ENCODE measurements at places on chromosomes 2 and 18.

- no peak for DNase-seq
Observed at GRCh38 chr2:128269063-128269989, 49.3 kb downstream of the HS6ST1 start.

GRCh38 chr18:2970772-2971659 is 41.9 kb downstream of the LPIN2 start:
- DNase-seq: peak; percentile 48

DNA sequence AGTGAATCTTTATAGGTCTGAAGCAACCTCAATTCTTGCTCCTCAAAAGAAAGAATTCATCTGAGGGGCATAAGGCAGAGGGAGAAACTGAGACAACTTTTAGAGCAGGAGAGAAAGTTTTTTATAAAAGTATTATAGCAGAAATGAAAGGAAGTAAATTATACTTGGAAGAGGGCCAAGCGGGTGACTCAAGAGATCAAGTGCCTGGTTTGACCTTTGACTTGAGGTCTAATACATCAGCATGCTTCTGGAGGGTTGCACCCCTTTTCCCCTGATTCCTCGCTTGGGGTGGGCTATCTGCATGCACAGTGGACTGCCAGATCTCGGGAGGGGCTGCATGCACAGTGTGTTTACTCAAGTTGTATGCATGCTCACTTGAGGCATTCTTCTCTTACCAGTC is 268.5 kb upstream of the LRATD1 start:
- DNase-seq: no peak

DNA sequence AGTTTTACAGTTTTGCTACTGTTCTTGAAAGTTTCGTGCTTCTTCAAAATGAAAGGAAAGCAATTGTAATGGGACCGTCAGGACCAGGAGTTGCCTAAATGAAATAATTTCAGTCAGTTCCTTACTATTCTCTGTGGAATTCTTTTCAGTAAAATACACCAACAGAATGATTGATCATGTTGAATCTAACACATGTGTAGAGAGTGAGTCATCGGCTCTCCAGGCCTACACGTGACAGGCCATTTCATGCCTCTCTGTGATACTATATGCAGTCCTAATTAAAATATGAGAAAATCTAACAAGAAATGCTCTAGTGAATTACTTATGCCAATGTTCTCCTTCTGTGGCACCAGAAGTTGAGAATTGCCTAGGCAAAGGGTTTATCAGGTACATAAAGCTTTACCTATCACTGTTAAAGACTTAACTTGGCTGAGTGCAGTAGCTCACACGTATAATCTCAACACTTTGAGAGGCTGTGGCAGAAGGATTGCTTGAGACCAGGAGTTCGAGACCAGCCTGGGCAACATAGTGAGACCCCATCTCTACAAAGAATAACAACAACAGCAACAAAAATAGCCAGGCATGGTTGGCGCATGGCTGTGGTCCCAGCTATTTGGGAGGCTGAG is 199.4 kb downstream of the LRRTM1 start:
- DNase-seq: no peak

GRCh38 chr2:145058457-145058856 is 538.5 kb upstream of the ZEB2 start:
- no peak for DNase-seq

- DNase-seq: peak; percentile 53
Observed at GRCh38 chr18:68735483-68736343, 20.8 kb upstream of the TMX3 start.

DNA sequence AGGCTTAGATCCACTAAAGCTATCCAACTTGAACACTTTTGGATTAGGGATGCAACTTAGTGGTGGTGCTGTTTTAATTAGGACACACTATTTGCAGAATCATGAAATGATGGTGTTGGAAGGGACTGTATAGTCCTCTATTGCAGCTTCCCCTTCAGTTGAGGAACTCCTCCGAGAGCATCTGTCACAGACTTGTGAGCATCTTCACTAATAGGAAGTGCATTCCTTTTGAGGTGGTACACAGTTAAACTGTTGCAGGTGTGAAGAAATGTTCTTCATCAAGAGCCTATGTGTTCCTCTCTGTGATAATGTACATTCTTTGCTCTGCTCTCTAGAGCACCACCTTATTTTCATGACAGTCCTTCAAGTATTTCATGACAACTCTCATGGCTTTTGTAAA is 197.4 kb downstream of the CAMKMT start:
- DNase-seq: no peak

GRCh38 chr2:226647621-226648518 is 151.8 kb downstream of the IRS1 start:
- peak; percentile 75 for DNase-seq

DNA sequence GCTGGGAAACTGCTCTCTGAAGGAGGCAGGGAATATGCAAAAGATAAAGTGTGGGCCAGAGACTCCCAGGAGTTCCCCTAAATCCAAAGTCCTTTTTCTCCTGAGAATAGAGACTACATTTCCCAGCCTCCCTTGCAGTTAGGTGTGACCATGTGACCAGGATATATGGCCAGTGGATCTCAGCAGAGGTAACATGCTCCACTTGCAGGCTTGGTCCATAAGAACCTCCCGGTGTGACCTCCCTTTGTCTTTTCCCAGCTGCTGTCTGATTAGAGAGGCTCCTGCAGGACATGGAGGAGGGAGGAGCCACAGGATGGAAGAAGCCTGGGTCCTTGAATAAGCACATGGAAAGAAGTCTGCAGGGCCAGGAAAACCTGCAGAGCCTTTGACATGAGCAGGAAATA is 76.2 kb downstream of the TGFA start:
- no peak for DNase-seq

DNA sequence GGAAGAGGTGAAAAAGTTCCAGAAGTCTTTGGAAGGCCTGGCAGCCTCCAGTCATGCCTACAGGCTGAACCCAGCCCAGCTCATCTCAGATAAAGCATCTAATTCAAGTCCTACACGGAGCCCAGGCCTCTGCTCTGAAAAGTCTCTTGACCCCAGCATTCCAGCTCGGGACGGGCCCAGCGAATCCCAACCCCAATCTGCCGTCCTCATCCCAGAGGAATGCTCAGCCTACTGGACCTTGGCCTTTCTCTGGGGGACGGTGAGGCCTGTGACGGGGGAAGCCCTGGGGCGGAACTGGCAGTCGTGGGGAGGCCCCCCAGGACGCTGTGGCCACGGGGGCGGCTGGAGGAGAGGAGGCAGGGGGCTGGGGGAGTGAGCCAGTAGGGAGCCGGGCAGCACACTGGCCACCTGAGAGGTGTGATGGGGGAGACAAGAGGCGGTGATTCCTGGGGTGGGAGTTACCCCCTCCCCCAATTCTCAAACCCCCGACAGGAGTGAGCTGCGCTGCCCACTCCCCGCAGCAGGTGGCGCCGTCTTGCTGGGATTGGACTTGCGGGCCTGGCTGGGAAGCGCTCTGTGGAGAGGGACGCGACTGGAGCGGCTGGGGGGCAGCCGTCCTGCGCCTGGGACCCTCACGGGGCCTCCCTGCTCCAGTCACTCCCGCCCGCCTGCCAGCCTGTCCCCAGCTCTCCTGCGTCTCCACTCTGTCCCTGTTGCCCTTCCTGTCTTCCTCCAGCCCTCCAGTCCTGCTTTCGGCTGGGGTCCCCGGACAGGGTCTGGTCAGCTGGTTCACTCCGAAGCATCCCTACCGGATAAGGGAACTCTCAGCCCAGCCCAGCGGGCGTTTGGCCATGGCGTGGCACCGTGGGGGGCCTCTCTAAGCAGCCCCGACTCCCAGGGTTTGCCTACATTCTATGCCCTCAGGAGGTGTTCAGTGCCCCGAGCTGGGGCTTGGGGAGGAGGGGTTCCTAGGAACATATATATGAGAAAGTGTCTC is 182.6 kb upstream of the HAAO start:
- DNase-seq: peak; percentile 78

DNA sequence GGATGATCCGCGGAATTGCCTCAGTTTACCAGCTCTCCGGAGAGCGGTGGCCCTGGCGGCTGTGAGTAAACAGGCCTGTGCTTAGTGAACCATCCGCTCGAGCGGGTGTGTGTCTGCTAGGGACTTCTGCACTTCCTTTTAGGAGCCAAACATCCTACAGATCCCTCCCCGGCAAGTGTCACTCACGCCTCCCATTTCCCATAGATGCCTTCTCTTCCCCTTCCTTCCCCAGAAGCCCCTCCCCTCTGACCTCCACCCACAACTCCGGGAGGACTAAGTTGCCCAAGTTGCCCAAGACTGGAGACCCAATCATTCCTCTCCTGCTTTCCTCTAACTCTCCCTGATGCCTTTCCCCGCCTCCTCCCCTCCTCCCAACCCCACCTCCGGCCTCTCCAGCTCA is 2.9 kb downstream of the C1QL2 start:
- no peak for DNase-seq

- DNase-seq: peak; percentile 89
Observed at GRCh38 chr2:62672601-62673000, 32.9 kb upstream of the EHBP1 start.

GRCh38 chr2:239263669-239264491 is 136.9 kb downstream of the HDAC4 start:
- DNase-seq: no peak

- no peak for DNase-seq
Observed at GRCh38 chr2:232512602-232513001, 7.6 kb upstream of the PRSS56 start.

DNA sequence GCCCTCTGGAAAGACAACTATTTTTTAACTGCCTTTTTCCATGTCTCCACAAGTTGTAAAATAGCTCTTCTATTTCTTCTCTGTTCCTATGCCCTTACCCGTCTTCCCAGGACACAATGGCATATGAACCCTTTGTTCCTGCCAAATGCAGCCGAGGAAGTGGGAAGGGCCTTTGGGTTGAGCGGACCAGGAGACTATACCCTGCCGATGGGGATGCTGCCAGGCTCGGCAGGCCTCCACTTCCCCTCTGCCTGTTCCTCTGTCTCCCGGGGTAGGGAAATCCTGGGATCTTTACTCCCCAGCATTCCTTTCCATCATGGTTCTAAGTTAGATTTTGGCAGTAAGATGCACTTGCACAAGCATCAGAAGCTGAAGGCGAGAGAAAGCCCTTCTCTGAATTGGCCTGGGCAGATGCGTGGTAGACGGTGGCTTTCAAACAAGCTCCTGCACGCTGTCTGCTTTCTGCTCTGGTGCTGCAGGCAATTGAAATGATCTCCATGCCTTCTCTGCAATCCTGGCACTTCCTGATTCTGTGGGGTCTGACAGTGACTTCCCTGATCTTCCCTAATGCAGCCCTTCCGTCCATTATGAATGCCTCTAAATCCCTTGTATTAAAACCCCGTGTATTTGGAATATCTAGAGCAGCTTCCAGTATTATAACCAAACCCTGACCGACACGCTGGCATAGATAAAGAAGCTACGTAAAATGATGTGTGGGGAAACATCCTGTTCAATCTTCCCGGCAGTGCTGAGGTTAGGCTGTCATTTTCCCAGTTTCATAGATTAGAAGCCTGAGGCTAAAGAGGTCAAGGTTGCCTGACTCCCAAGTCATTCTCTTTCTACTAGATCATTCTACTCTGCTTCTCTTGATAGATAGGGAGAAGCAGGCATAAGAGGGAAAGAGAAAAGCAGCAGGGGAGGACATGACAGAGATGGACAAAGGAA is 69.8 kb downstream of the MCFD2 start:
- DNase-seq: no peak

Data from renal cortical epithelial cell (primary cell).